ENCODE measurements at places on chromosomes 4 and X.

DNA sequence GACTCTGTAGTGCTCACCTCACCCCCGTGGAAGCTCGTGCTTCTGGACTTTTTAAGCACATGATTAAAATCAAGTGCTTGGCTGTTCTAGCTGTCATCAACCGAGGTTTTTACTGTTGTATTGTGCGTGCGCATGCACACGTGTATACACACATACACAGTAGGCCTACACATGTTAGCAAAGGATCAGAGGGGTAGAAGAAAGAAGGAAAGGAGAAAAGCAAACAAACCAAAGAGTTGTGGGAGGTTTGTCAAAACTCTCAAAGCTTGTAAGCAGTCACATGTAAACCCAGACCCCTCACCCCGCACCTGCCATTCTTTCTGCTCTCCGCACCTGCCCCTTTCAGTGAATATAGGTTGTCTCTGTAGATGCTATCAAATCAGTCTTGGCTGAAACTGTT is 311.8 kb downstream of the HS3ST1 start:
- no peak for DNase-seq

GRCh38 chrX:1534301-1535168 is 2.5 kb downstream of the P2RY8 start:
- DNase-seq, result peak; percentile 75

DNA sequence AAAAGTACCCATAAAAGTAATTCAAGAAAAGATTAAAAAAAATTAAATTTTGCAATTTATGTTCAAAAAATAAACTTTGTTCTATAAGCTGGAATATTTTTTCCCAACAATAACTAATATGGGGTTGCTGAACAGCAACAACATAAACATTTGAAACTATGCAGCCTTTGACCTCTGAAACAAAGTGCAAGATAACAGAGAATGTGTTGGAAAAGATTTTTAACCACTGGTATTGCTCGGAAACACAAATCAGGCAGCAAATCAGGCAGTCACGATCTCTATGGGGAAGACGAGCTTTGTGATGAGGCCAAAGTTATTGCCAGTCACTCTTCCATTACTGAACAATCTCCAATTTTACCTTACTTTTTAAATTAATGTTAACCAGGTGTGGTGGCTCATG is 332.1 kb downstream of the PABPC4L start:
- no peak for DNase-seq

GRCh38 chr4:20172070-20172760 is 79.5 kb upstream of the SLIT2 start:
- no peak for DNase-seq

DNA sequence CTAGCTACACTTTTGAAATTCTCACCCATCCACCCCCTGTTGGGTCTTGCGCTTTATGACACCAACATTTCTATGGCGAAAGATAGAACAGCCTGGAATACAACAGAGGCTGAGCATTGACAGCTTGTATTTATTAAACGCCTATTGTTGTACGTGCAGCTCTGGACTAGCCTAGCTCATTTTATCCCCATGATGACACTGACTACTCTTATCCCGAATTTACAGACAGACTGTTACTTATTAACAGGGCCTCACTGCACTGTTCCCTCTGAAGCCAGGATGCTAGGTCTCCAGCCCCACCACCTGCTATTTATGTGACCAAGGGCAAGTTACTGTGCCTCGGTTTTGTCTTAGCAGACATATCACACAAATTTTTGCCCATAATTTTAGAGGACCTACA is 1.0 kb upstream of the RFC1 start:
- DNase-seq, result no peak

DNA sequence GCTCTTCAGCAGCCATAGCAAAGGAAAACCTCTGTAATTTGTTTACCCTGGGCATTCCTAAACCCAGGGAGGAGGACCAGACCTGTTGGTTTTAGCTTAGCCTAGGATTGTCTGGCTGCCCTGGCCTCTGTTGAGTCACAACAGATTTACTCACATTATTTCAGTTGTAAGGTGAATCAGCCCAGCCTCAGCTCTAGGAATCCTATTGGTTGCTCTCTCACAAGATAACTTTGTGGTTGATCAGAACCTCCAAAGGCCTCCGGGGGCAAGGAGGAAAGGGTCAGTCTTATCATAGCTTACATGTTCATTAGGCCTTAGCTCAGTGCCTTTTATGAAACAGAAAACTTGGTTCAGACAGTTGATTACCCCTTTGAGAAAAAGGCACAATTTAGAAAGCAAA is 41.0 kb downstream of the PDK3 start:
- peak; percentile 11 for DNase-seq

DNA sequence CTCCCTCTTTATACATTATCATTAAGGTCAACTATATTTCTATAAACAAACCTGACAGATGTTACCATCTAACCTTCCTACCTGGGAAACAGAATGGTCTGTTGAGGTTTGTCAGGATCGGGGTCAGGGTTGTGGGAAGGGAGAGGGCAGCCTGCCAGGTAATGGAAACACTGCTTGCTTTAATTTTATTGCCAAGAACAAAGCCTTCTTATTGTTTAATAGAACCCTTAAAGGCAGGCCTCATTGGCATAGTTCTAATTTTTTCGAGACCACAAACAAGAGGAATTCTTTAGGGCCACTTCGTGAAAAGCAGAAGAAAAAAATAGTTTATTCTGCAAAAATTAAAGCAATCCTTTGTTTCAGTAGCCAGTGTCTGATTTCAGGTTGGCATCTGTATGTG is 113.2 kb downstream of the MID1 start:
- DNase-seq, result no peak

GRCh38 chr4:113276464-113277170 is 227.2 kb downstream of the ANK2 start:
- DNase-seq, result no peak

DNA sequence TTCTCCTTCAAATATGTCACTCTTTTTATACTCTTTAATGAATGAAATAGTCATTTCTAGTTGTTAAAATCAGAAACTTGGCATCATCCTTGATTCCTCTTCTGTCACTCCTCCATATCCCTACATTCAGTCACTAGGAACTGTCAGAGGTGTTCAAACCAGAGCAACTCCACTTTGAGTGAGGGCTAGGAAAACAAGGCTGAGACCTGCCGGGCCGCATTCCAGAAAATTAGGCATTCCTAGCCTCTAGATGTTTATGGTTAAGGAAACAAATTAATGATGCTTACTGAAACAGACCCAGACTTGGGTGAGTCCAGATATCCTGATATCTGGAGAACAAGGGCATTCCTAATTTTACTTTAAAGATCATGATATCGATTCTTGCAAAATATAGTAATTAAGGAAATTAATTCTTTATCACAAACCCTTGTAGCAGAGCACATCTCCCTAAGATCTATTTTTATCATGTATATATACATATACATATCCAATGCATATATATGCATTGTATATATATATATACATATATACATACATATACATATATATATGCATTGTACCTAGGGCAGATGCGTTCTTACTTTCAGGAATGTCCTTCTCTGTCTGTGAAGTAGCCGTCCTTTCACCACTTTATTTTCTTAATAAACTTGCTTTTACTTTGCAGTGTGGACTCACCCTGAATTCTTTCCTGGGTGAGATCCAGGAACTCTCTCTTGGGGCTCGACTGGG is 98.4 kb upstream of the GC start:
- no peak for DNase-seq

DNA sequence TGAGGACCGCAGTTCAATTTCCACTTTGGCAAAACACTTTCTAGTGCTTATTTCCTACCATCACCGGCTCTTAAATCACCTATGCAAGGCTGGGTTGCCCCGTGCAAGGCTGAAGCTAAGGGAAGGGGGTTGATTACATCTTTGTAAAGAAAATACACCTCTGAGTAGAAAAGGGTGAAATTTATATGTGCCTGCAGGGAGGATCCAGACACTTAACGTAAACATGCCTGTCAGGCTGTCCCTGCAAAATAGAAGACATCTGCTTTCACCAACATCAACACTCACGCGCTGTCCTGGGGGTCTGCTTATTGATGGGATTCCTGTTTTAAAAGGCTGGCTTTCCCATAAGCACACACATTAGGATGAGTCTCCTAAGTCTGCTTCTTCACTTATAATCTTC is 92.0 kb downstream of the PRKX start:
- no peak for DNase-seq

DNA sequence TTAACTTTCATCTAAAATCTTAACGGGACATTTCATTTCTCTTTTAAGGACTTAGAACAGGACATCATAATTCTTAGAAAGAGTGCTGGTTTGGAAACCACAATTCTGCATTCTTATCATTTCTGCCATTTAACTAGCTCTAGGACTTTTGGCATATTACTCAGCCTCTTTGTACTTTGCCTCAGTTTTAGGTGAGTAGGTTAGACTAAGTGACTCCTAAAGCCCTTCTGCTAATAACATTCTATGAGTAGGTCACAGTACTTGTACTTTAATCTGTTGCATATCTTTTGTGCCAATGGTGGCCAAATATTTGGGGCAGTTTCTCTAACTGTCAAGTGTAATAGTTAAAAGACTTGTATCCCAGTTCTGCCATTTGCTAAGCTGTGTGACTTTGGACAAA is 115.4 kb upstream of the NUDT6 start:
- DNase-seq, result no peak

GRCh38 chrX:13478740-13479451 is 90.5 kb upstream of the EGFL6 start:
- DNase-seq, result no peak

DNA sequence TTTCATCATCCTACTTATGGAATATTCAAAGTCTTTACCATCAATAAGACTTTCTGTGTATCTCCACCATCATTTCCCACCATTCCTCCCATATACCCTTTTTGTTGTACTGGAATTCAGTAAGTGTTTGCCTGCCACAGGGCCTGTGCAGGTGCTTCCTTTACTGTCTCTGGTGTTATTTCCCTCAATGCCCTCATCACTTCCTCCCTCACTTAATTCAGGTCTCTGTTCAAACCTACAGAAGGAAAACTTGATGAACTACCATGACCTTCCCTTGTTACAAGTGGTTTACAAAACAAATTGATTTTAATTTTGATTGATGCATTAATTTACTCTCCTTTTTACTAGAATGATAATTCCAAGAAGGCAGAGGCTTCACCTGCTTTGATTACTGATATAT is 159.5 kb upstream of the FAT4 start:
- DNase-seq, result no peak

DNA sequence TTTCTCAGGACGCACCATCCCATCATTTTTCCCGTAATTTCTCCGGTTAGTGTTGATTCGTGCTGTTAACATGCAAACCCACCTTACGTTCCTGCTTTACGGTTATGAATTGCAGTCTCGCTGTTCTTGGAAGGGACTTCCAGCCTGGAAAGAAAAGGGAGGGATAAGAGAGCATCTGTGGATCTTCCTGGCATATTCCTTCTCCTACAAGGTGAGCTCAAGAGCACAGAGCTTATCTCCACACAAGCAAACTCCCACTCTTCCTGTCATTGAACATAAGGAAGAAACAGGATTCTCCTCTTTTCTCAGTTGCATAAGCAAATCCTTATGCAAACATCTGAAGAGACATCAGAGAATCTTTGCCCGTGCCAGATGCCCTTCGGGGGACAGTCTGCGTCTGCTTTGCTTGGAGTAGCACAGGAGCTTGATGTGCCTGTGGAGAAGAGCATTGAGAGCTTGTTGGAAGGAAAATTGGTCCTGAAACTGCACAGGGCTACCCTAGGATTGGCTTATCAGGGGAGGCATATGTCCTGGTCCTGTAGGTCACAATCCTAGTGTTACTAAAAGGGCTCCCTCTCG is 127.0 kb downstream of the ASMT start:
- DNase-seq, result no peak

GRCh38 chr4:1664141-1664540 is 20.0 kb downstream of the FAM53A start:
- no peak for DNase-seq

GRCh38 chr4:68132342-68132741 is 2.7 kb upstream of the TMPRSS11F start:
- no peak for DNase-seq

GRCh38 chr4:123396307-123397143 is at the start of gene SPRY1:
TSS of gene SPRY1 (plus strand) at chr4:123396795. CDS start at chr4:123401592, 4,797 bp downstream.
- DNase-seq, result peak; percentile 88

DNA sequence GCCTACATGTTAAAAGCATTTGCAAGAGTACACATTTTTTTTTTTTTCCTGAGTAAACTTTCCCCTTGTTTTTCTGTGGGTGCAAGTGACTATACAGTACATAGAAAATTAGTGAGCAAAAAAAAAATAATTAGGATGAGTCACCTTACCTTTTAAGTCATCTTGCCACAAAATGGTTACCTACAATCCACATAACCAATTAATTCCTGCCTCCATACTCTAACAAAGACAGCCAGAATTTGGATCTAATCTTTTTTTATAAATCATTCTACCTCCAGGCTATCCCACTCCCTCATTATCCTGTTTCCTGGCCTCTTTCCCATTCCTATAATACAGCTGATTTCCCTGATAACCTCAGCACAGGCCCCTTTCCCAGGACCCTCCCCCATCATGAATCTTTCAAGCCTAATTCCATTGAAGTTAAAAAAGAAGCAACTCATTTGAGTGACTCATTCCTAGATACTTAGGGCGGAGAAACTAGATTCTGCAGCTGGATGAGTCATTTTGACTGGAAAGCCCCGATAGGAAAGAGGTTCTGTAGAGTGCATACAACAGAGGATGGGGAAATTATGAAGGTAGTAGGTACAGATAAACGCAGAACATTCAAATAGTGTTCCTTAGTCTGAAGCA is 128.2 kb downstream of the C4orf51 start:
- DNase-seq, result peak; percentile 60

- no peak for DNase-seq
Measured at GRCh38 chrX:122941806-122942205, 242.3 kb upstream of the GRIA3 start.

DNA sequence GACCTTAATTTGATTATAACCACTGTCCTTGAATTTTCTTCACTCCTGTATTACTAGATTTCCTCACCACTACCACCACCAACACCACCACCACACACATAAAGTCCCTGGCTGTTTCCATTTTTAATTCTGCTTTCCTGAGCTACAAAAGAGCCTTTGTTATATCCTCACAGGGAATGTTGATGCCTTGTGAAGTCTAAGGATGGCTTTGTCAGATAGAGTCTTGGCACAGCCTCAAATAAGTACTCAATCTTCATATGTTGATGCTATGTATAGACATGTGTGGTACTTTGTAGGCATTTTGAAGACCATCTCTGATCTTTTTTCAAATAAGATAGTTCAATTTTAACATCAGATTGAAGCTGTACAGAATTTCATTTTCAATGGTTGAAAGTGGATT is 1016.7 kb upstream of the LCORL start:
- DNase-seq, result no peak

GRCh38 chr4:142307857-142308256 is 538.2 kb downstream of the INPP4B start:
- DNase-seq, result no peak

- DNase-seq, result no peak
Measured at GRCh38 chrX:109184506-109185139, 297.3 kb downstream of the GUCY2F start.

DNA sequence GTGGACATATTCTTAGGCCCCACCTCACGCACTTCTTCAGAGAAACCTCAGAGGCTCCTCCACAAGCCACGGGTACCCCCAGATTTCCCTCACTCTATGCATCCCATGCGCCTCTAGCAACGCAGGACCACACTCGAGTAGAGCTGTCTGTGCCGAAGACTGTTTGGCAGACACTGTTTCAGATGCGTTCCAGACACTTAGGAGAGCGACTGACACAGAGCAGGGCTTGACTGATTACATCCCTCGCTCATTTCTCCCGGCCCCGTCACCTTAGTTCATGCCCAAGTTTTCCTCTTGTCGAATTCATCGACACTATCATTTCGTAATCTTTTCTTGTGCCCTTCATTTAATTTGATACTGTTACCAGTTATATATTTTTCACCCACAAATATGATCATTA is 15.0 kb downstream of the SORBS2 start:
- DNase-seq, result no peak

GRCh38 chr4:7645956-7646355 is 211.2 kb upstream of the PSAPL1 start:
- no peak for DNase-seq

GRCh38 chrX:17174671-17175070 is 200.3 kb upstream of the NHS start:
- no peak for DNase-seq
